Stimulated activated memory B cell treated with anti-CD40 and anti-IgM and Interleukin-4, amounts not matched to agents 10 μg/mL and 1 μg/mL and 100 μg/mL, for 72 hours (primary cell): ENCODE measurements at places on chromosomes 4 and X.

GRCh38 chr4:78370631-78371372, 180.8 kb upstream of the ANXA3 start:
- ATAC-seq = no peak

DNA sequence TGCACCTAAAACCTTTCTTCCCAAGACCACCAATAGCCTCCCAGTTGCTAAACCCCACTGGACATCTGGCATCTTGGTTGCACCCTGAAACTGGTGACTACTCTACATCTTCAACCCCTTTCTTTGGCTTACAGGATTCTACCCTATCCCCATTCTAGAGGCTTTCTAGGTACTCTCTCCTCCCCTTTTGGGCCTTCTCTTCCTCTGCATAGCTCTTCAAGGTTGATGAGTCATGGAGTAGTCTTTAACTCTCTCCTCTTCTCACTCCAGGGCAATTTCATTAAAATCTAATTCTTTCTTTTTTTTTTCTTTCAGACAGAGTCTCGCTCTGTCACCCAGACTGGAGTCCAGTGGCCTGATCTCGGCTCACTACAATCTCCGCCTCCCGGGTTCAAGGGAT, 16.8 kb downstream of the APOO start:
- no peak for ATAC-seq

DNA sequence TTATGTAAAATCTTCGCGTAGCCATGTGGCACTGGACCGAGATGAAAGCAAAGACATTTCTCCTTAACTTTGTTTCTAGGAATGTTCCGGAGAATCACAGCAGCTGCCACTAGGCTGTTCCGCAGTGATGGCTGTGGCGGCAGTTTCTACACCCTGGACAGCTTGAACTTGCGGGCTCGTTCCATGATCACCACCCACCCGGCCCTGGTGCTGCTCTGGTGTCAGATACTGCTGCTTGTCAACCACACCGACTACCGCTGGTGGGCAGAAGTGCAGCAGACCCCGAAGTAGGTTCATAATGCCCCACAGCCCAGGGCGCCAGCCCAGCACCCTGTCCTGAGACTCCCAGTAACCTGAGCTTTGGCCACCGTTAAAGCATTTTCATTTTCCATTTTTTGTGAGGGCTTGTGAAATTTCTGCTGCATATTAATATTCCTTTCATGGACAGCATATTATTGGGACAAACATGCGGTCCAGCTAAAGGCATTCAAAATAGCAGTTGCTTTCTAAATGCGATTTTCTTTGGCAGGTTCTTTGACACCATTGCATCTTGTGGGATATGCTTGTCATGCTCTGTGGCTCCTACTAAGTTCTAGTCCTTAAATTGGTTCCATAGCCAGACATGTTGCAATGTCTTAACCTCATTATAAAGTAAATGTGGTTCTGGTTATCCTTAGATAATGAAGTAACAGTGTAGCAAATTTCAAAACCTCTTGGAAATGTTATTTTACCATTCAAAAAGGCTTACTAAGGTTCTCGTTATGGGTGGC, 49.1 kb upstream of the MSANTD1 start:
- ATAC-seq = no peak

- ATAC-seq = peak; percentile 75
Measured at GRCh38 chrX:65596270-65597034, 61.9 kb upstream of the LAS1L start.

DNA sequence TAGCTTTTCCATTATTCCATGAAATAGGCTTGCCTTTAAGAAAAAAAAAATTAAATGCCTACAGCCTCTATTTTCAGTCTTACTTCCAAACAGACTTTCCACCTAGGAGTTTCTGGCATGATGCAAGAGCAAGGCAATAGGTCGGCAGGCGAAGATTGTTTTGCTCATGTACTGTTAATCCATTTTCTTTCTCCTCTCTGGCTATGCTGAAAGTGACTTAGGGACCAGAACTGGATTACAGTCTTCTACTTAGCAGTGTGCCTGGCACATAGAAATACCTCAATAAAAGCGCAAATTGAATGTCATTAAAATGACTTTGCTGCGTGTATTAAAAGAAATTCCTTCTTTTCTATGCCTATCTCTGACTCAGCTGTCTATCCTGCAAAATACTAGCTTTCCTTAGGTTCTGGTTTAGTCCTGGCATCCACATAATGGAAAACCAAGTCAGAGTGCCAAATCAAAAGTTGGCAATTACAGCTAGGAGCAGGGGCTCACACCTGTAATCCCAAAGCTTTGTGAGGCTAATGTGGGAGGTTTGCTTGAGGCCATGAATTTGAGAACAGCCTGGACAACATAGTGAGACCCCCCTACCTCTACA, 51.9 kb downstream of the CC2D2A start:
- no peak for ATAC-seq

GRCh38 chr4:45554423-45554822, 569.4 kb downstream of the GABRG1 start:
- ATAC-seq = no peak

DNA sequence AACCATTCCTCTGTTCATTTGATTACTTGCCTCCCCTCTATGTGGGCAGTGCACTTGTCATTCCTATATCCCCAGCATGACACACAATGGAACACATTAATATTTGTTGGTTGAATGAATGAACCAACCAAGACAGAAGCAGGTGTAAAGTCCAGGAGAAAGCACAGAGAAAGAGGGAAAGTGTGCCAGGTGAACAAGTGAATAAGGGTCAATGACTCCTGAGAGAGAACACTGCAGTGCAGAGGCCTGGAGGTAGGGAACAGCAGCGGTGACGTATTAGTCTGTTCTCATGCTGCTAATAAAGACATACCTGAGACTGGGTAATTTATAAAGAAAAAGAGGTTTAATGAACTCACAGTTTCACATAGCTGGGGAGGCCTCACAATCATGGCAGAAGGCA, 53.1 kb downstream of the USP46 start:
- no peak for ATAC-seq

DNA sequence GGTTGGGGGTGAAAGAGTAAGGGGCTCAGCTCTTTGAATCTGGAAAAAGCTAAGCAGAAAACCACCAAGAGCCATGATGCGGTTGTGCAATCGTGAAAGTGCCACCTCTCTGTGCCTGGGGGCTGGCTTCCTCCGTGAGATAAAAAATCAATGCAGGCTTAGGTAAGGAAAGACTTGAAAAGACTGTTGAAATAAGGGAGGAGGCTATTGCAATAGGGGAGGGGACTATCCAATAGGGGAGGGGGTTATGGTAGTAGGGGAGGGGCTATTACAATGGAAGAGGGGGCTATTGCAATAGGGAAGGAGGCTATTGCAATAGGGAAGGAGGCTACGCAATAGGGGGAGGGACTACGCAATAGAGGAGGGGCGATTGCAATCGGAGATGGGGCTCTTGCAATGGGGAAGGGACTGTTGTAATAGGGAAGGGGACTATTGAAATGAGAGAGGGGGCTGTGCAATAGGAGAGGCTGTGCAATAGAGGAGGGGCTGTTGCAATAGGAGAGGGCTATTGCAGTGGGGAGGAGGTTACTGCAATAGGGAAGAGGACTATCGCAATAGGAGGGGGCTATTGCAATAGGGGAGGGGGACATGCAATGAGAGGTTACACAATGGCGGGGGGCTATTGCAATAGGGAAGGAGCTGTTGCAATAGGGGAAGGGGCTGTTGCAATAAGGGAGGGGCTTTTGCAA, 162.3 kb upstream of the PSAPL1 start:
- ATAC-seq = no peak

DNA sequence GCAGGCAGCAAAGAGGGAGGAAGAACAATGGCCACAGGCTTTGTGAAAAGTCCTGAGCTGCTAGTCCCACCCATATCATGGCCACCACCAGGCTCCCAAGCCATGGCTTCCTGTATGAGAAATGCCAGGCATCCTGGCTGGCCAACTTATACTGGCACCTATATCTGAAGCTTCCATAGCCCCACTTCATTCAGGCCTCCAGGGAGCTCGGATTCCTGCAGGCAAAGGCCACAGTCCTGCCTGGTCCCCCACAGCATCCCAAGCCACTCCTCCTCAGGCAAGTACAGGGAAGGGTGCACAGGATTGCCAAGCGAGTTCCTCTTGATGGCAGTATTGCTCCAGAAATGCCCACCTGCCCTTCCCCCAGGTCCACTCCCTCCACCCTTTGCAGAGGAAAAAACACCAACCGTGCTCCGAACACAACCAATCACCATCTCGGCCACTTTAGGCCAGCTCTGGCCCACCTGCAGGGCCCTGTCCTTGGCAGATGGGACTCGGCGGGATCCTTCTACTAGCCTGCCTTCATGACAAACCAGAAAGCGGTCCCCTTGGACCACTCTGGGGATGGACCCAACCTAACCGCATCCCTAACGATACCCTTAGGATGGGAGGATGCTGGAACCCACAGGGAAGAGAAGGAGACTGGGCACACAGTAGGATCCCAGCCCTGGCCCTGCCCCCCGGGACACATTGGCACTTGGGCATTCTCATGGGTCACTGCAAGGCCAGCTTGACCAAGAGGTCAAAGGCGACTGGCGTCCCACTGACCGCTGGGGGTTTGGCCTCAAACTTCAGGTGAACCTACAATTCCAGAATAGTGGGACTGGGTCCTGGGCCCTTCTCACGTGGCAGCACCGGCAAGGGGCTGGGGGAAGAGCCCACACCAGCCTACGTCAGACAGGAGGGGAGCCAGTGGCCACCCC, 220.4 kb upstream of the AGTR2 start:
- ATAC-seq = no peak

DNA sequence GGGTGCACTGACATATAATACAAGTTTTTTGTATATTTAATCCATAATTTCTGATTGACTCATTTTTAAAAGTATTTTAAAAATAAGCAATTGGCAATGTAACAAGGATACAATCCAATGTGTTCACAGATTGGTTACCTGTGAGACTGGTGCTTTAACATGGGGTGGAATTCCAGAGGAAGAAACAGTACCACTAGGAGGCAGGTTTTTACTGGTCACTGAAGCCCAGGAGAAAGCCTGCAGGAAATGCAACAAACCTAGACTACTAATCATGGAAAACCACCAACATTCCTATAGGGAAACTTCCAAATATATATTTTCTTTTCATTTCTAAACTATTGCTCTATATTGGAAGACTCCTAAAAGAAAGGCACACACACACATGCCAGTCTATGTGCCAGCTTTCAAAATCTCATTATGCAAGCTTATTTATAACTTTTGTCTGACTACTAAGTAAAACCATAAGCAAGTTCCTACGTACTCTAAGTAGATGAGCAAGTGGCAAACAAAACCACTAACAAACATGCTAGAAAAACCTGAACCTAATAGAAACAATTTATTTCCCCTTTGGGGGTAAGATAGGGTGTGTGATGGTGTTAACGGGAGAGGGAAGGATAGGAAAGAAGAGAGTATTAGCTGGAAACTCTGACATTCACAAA, 19.2 kb downstream of the G3BP2 start:
- no peak for ATAC-seq

DNA sequence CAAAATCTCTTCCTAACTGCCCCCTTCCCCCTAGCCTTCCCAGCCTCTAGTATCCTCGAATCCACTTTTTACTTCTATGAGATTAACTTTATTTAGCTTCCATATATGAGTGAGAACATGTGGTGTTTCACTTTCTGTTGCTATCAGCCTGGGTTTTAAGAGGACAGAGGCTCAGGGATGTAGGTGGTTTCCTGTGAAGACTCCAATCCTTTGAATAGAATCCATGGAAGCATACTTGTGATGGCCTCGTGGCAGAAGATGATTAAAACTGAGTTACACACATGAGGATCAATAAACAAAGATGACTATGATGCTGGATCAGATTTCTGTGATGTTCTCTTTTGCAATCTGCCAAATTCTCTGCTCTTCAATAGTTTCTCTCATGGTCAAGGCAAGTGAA, 29.8 kb downstream of the CD99L2 start:
- ATAC-seq = no peak

DNA sequence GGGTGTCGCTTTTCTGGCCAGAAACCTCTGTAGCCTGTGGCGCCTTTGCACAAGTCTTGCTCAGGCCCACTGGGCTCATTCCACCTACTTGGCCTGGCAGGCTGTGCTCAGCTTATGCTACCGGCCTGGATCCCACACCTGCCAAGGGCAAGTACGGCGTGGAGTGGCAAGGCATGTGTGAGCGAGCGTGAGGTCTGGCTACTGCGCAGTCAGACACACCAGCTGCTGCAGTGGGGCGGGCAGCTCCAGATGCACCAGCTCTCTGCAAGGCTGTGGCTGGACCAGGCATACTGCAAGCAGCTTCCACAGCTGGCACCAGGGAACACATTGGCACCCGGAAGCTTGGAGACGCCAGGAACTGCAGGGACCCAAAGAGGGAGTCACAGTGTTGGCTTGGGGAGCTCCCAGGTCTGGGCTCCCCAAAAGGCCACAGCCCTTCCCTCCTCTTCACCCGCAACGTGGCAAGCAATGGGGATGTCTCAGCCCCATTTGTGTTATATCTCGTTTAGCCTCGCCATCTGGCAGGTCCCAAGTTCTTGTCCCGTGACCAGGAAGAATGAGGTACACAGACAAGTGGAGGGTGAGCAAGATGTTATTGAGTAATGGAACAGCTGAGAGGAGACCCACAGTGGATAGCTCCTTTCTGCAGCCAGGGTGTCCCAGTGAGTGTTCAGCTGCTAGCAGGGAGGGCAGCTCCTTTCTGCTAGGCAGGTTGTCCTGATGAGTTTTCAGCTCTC, 3.8 kb upstream of the FBXW7 start:
- no peak for ATAC-seq

GRCh38 chrX:77119706-77120105, 327.5 kb upstream of the FGF16 start:
- no peak for ATAC-seq

GRCh38 chr4:12881945-12882584, 602.1 kb downstream of the RAB28 start:
- ATAC-seq = no peak

DNA sequence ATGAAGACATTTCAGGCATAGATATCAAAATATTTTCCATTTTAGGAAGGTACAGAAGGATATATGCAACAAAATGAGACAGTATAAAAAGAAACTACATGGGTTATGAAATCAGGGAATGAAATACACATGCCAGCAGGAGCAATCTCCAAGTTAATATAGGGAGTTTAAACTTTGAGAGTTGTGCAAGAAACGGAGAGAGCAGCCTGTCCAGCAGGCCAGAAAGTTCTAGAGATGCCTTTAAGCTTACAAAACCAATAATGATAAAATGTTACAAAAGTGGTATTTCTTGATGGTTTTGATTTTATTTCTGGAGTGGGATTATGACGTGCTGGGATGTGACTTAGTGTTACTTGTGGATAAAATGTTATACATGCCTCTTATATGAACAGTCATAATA, 2047.9 kb downstream of the ARAP2 start:
- no peak for ATAC-seq

DNA sequence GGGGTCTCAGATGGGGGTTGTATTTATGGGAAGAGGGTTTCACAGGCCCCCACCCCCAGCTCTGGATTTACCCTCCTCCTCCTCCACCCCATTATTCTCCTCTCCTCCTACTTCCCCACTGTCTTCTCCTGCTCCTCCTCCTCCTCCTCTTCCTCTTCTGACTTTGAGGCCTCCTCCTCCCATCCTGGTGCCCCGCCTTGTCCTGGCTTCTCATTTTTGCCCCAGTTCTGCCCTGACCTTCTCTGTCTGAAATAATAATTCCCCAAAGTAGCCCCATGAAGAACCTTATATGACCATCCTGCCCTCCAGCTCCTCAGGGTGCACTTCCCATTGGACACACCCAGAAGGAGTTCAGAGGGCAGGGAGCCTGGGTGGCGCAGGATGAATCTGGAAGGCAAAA, 351.4 kb upstream of the GATB start:
- ATAC-seq = no peak
